EL (cell line): ENCODE measurements at places on chromosomes 4 and X.

GRCh38 chr4:61545902-61546480 is 345.9 kb downstream of the ADGRL3 start:
- DNase-seq = no peak

DNA sequence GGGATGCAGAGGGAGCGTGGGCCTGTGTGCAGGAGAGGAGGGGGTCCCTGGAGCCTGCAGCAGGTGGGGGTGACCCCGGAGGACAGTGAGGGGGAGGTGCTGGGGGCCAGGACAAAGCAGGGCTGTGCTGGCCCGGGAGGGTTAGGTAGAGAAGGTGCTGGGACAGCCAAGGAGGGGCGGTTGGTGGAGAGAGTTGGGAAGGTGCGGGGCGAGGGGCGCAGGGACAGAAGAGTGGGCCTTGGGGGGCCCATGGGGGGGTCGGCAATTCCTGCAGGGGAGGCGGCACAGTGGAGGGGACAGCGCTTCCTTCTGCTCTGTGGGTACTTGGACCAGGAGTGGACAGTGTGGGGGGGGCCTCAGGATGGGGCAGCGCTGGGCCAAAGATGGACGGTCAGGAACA is 32.5 kb downstream of the LRPAP1 start:
- DNase-seq = no peak

GRCh38 chr4:146022541-146022940 is 83.9 kb upstream of the ZNF827 start:
- DNase-seq = no peak

- no peak for DNase-seq
Observed at GRCh38 chr4:148271166-148271565, 171.0 kb downstream of the NR3C2 start.

- DNase-seq = no peak
Observed at GRCh38 chr4:166822386-166822785, 411.9 kb downstream of the SPOCK3 start.

GRCh38 chrX:23511793-23512192 is 155.5 kb upstream of the PRDX4 start:
- no peak for DNase-seq

DNA sequence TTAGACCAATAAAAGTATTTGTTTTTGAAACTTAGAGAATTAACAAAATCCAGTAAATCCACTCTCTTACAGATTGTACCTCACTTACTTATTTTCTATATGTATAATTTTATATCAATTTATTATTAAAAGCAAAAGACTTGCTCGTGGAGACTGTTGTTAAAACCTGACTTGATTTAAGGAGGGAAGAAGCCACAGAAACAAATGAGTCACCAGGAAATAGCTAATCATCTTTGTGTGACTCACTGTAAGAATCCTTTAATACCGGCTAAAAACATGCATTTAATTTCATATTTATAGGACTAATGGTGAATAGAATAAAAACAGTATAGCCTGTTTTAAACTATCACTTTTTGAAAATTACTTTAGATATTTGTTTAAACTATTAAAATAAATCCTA is 29.9 kb upstream of the UBE2NL start:
- peak; percentile 37 for DNase-seq

DNA sequence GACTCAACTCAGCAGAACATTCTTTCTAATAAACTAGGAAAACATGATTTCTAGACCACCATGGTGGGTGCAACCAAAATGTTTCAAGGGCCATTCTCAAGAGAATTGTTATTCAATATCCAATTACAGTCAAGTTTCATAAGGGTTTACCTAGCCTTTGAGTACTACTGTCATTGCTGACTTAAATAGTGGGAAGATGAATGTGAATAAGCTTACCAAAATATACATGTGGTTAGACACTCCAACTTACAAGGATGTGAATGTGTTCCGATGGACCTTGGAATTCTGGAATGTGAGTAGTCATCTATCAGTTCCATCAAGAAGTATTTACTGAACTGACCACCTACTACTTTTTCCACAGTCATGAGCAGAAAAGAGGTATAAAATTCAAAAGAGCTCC is 16.9 kb downstream of the SH3RF1 start:
- peak; percentile 87 for DNase-seq

DNA sequence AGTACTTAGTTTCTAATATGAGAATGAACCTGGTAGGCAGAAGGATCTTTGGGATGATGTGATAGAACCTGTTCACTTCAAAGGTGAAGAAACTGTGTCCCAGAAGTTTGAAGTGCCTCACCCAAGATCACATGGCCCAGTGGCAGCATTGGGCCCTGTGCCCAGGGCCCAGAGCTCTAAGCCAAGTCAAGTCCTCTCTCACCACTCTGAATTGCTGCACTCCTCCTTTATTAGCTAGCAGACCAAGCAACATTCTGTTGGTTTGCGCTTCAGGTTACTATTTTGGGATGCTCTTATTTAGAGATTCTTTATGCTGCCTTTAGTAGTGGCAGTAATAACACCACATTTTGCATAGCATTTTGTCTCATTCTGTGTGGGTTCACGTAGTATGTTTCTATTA is 82.7 kb downstream of the PARM1 start:
- DNase-seq = no peak

DNA sequence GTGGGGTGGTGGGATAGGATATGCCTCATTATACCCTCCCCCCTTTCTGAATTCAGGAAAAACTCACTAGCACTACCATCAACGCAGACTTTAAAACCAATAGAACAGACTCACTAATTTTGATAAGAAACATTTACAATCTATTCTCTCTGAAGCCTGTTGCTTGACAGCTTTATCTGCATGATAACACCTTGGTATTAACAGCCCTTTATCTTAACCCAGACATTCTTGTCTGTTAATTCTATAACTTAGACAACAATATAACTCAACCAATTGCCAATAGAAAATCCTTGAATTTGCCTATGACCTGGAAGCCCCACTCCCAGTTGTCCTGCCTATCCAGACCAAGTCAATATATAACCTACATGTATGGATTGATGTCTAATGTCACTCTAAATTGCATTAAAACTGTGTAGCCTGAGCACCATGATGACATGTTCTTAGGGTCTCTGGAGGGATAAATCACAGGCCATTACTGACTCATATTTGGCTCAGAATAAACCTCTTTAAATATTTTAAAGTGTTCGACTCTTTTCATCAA is 1.5 kb upstream of the UGT2A3 start:
- no peak for DNase-seq

- DNase-seq = peak; percentile 19
Observed at GRCh38 chrX:136639506-136640176, 8.3 kb upstream of the CD40LG start.

- DNase-seq = no peak
Observed at GRCh38 chrX:78931814-78932213, 13.4 kb upstream of the P2RY10 start.

DNA sequence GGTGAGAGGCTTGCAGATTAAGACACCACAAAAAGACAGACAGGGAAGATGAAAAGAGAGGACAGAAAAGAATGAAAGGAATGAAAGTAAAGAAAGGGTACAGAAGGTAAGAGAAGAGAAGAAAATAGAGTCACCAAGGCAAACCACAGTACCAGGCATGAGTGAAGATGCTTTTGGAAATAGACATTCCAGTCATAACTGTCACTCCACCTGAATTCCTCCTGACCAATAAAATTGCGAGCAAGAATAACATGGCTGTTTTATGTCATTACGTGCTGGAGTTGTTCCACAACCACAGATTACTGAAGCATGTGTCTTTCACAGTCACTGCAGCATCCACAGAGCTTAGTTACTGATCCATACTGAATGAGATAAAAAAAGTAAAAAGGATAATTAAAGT is 864.9 kb upstream of the SLIT2 start:
- DNase-seq = peak; percentile 64

GRCh38 chr4:185304944-185305690 is 90.6 kb downstream of the LRP2BP start:
- peak; percentile 42 for DNase-seq

DNA sequence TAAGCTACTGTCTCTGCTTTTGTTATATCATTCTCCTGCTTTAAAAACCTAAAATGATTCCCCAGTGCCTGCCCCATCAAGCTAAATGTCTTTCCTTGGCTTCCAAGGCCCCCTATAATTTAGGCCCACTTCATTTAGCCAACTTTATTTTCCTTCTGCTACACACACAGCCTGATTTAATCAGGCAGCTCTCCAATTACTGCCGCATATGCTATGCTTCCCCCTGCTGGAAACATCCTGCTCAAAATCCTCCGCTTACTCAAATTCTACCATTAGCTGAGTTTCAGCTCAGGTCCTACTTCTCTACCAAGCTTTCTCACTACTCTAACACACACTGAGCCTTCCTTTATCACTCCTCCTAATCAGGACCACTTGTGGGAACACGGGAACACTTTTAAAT is 17.0 kb downstream of the LAMP2 start:
- no peak for DNase-seq

GRCh38 chr4:38190717-38191178 is 230.6 kb downstream of the PTTG2 start:
- peak; percentile 90 for DNase-seq

GRCh38 chr4:112453321-112453720 is 62.7 kb downstream of the NEUROG2 start:
- no peak for DNase-seq

DNA sequence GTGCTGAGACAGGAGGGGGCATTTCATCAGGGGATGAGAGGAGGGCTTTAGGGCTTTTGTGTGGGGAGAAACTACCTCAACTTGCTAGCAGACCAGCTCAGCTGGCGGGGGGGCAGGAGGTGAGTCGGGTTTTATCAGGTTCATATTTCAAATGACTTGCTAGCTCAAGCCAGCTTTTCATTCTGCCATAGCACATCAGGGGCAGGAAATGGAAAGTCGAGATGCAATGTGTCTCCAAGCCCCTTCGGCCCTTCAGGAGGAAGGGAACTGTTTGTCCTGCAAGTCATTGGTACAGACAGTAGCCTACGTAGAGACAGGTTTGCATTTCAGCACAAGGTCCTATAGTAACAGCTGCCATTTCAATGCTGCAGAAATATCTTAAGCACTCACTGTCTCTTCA is 194.1 kb downstream of the PTTG2 start:
- no peak for DNase-seq

GRCh38 chrX:19810802-19811201 is 76.6 kb downstream of the SH3KBP1 start:
- DNase-seq = no peak

- peak; percentile 58 for DNase-seq
Observed at GRCh38 chr4:139606579-139607501, 50.8 kb upstream of the SETD7 start.

GRCh38 chr4:68182382-68182820 is 52.7 kb upstream of the TMPRSS11F start:
- no peak for DNase-seq

- no peak for DNase-seq
Observed at GRCh38 chr4:184731056-184731455, 2.8 kb downstream of the CENPU start.

GRCh38 chrX:119880076-119880475 is 8.4 kb downstream of the NDUFA1 start:
- DNase-seq = no peak

GRCh38 chrX:72141372-72142004 is 9.8 kb upstream of the RTL5 start:
- no peak for DNase-seq

GRCh38 chrX:153573984-153574383 is 25.0 kb downstream of the CCNQ start:
- DNase-seq = no peak

- no peak for DNase-seq
Observed at GRCh38 chr4:106092361-106093040, 197.2 kb downstream of the NPNT start.

GRCh38 chr4:120218981-120219380 is 152.3 kb upstream of the MAD2L1 start:
- no peak for DNase-seq

DNA sequence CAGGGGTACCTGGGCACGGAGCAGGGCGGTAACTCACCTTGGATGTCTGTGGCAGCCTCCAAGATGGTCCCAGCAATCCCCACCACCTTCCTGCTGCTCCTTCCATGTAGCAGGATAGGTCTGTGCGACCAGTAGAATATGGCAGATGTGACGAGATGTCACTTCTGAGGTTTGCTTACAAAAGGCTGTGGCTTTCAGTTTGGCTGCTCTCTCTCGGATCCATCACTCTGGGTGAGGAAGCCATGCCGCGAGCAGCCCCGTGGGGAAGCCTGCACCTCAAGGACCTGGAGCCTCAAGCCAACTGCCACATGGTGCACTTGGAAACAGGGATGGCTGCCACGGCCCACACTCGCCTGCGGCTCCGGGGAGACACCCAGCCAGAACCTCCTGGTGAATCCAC is 37.6 kb downstream of the WFS1 start:
- no peak for DNase-seq

- DNase-seq = no peak
Observed at GRCh38 chr4:151675411-151675971, 85.3 kb downstream of the GATB start.

- no peak for DNase-seq
Observed at GRCh38 chr4:74161666-74162450, 3.9 kb downstream of the MTHFD2L start.

- peak; percentile 15 for DNase-seq
Observed at GRCh38 chrX:19855700-19856381, 31.6 kb downstream of the SH3KBP1 start.

GRCh38 chr4:68732653-68733466 is 62.4 kb upstream of the UGT2B15 start:
- DNase-seq = no peak

GRCh38 chrX:47722260-47722659 is 63.3 kb upstream of the UXT start:
- DNase-seq = no peak

DNA sequence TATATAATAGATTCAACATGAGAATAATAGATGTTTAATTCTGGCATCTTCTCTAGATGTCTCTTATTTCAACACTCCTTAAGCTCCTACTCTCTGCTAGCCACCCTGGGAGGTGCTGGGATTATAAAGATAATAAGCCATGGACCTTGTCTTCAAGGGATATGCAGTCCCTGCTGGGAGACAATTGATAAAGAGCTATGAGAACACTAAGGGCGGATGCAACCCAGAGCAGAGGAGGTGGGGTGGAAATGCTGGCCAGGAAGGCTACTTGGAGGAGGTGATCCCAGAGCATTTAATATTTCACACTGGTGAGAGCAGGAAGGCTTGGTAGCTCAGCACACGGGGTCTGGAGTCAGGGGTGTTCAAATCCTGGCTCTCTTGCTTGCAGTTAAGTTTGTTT is 18.3 kb upstream of the PGRMC2 start:
- DNase-seq = no peak

GRCh38 chr4:123418351-123418931 is 21.8 kb downstream of the SPRY1 start:
- DNase-seq = peak; percentile 84

GRCh38 chrX:69014200-69014599 is 151.1 kb downstream of the PJA1 start:
- DNase-seq = peak; percentile 24

DNA sequence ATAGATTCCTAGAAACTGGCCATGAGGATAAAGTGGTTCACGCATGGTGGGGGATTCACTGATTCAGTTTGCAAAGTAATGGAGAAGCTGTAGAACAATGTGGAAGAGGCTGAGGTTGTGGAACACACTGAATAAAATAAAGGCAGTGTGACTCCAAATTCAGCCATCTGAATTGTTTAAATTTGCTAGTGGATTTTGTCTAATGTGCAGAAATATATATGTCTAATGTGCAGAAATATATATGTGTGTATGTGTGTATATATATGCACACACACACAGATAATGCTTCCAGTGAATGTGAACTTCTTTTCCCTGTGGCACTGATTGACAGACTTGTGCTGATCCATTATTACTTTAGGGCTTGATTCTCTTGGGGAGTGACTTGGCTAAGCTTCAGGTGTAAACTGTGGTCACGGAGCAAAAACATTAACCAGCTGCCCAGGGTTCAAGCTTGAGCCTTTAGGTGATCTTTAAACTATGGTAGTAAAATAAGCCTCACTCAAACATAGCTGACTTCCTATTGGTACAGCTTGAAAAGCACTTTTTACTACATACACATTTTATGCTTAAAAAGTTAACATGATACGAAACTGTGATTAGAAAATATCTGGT is 3.5 kb downstream of the STBD1 start:
- DNase-seq = no peak
